Hematopoietic multipotent progenitor cell treated with erythropoietin and hydrocortisone succinate and interleukin-3 and kit ligand, for 4 days (in vitro differentiated cells): ENCODE measurements at places on chromosomes 7 and 10.
A peak's percentile ranks its signal among the peaks of the same experiment; 100 is the strongest.

GRCh38 chr10:1184541-1185430, 128.6 kb downstream of the WDR37 start:
- peak; percentile 11 for DNase-seq

- DNase-seq = peak; percentile 96
Measured at GRCh38 chr7:90403174-90404113, at the start of gene CLDN12. TSS of gene CLDN12 (plus strand) at chr7:90403461. CDS start at chr7:90412677, 9,216 bp downstream.

GRCh38 chr10:118971187-118971586, 58.3 kb upstream of the NANOS1 start:
- no peak for DNase-seq

- DNase-seq = no peak
Measured at GRCh38 chr10:131726967-131727366, 173.8 kb upstream of the PPP2R2D start.

DNA sequence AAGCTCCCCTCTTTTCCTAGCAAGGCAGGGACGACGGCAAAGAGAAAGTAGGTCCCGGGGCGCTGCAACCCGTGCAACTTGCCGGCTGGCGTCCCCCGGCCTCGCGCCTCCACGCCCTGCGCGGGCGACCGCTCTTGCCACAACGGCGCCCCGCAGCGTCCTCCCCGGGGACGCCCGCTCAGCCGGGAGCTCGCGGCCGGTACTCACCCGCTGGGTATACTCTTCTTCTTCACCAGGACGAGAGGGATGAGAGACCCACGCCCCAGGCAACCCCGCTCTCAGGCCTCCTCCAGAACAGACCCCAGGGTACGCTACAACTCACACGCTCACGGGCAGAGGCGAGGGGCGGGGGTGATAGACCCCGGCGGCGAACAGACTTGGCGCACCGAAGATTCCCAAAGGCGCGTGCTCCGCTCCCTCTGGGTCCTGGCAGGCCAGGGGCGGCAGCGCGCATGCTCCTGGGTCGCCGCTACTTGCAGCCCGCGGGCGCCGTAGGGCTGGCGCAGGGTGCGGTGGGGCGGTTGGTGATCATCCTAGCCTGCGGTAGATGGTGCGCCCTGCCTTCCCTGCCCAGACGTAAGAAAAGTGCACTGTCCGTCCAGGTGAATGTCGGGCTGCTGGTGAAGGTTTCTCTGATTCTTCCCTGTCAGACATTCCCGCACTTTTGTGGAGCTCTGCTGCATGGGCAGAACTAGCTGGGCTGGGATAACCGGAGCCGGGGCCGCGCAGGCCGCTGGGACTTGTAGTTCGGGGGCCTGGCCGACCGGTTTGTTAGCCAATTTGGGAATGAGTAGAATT, at the start of gene CC2D2B:
TSS of gene CC2D2B (plus strand) at position 520 of the 798 bp plus-strand sequence. CDS start 3,349 bp downstream, outside the sequence.
- DNase-seq = peak; percentile 91

DNA sequence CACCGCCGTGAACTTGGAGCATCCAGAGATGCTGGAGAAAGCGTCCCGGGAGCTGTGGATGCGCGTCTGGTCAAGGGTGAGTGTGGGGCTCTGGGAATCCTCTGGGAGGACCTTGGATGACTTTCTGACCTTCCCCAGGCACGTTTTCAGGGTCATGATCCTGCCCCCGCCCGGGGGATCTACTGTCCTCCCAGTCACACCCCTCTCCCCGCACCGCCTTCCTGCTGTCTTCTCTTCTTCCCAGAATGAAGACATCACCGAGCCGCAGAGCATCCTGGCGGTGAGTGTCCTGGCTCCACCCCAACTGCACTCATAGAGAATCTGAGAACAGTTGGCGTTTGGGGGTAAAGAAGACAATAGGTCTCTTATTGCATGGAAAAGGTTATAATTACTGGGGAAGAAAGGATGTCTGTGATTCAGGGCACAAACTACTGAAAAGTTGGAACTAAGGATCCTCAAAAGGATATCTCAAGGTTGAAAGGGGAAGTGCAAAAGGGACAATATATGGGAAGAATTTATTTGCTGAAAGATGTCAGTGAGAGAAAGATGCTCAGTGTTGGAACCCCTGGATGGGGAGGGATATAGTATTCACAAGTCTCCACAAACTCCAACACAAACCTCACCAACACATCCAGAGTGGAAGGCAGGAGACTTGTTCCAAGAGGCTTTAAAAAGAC, 1.9 kb downstream of the GSTK1 start:
- no peak for DNase-seq

DNA sequence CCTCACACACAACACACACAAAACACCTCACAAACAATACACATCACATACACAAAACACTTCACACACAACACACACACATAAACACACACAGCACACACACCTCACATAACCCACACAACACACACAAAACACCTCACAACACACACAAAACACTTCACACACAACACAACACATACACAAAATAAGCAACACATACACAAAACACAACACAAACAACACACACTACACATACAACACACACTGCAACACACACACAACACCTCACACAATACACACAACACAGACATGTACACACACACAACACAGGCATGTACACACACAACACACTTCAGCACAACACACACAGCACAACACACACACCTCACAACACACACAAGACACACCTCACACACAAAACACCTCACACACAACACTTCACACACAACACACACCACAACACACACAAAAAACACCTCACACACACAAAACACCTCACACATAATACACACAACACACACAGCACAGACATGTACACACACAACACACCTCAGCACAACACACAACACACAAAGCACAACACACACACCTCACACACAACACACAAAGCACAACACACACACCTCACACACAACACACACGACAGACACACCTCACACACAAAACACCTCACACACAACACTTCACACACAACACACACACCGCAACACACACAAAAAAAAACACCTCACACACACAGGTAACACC, 107.5 kb downstream of the TNS3 start:
- no peak for DNase-seq

- DNase-seq = no peak
Measured at GRCh38 chr10:108801775-108802517, 1121.4 kb downstream of the XPNPEP1 start.

DNA sequence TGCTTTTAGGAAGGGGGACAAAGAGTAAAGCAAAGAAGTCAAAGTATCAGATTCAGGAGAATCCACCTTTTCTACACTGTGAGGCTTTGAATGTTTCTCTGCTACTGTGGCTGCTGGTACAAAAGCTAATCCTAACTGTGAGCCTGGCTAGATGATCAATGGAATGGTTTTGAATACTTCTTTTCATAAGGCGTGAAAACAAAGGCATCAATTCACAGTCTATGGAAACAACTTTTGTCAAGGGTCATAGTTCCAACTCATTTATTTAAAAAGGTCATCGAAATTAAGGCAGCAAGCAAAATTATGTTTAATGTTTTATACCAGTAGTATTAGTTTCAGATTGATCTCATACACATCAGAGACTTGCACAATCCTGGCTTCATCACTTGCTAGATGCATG, 118.1 kb downstream of the CTTNBP2 start:
- DNase-seq = no peak

DNA sequence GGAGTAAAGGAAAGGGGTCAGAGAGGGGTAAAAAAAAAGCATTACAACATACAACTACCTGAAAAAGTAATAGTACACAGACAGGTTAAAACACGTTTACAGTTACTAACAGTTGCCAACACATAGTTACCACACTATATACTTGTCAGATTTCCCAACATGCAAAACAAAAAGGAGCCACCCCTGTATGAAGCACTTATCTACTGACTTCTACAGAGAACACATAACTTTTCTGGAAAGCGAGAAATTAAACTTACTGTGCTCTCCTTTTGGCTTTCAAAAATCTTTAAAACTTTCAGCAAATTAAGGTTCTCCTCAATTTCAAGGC, 2.1 kb downstream of the ABI1 start:
- peak; percentile 59 for DNase-seq

GRCh38 chr7:35716038-35716803, 21.3 kb upstream of the HERPUD2 start:
- DNase-seq = no peak

GRCh38 chr10:2791774-2792443, 275.4 kb upstream of the PFKP start:
- peak; percentile 41 for DNase-seq

DNA sequence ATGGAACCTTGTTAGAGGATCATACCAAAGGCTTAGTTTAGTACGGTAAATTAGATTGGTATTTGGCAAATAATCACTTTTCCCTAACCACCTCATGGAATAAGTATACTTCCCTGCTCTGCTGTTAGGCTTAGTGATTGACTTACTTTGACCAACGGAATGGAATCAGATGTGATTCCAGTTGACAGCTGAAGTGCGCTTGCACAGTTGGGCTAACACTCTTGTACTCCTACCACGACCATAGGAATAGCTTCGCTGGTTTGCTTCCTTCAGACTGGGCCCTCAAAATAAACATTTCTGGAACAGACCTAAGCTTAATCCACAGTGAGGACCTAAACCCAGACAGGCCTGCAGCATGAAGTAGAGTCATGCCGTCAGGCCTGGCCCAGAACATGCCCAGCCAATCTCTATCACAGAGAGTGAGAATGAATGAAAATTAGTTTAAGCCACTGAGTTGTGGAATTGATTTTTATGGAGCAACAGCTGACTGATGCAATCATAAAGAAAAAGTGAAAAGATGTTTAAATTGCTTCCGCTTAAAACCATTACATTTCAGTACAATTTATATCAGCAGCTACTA, 122.3 kb downstream of the DOCK4 start:
- DNase-seq = no peak

GRCh38 chr7:101156277-101156676, 2.0 kb downstream of the AP1S1 start:
- DNase-seq = peak; percentile 42

DNA sequence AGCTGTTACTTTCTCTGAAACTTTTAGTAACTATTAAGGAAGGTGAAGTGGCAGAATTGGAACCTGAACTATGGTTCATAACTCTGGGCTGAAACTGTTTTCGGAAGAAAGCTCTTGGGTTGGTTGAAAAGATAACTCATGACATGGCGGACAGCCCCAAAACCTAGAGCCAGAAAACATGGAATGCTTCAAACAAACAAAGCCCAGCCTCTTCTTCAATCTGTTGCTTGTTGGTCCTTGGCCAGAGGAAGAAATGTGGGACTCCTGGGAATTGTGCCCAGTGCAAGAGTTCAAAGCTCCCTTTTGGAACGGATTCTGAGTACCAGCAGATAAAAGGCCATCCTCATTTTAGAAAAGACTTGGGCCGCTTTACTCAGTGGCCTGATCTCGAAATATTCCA, 52.9 kb upstream of the CACNB2 start:
- no peak for DNase-seq

GRCh38 chr7:157432957-157433576, 96.3 kb downstream of the DNAJB6 start:
- peak; percentile 83 for DNase-seq

DNA sequence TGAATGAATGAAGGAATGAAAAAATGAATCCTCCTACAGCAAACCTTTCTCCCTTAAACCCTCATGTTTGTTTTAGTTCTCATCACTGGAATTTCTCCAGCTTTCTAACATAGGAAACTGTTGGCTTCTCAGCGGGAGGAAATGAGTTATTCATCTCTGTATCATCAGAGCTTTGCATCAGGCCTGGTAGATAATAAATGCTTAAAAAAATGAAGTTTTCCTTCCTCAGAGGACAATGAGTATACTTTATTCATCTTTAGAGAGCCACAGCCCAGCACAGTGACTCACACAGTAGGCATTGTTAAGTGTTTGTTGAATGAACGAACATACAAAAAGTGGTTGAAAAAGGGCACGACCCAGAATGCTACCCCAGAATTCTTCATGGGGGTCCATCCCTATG, 62.6 kb downstream of the COL13A1 start:
- no peak for DNase-seq

DNA sequence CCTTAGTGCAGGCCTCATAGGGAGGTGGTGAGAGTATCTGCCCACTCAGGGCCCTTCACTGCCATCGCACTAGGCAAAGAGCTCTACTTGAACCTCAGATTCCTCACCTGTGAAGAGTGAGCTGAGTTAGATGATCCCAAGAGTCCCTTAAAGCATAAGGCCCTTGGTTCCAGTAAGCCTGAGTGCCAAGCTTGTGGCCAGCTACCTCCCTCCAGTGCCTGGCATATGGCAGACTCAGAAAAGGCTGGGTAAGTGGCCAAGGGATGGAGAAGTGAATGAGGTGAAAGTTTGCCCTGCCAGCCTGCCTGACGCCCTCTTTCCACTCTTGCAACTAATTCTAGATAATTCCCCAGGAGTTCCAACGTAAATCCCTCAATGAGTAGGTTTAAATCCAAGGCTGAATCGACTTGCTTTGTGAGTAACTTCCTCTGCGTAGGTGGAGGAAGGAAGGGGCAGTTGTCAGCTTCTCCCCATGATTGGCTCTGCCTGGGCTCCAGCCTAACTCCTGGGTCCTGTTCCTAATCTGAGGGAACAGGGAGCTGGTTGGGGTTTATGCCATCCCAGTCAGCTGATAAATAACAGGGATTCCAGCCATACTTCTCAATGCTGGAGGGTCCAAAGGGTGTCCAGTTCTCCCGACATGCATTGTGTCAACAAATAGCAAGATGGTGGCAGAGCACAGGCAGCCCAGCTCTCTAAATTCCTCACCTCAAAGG, 14.2 kb downstream of the DUSP5 start:
- no peak for DNase-seq

DNA sequence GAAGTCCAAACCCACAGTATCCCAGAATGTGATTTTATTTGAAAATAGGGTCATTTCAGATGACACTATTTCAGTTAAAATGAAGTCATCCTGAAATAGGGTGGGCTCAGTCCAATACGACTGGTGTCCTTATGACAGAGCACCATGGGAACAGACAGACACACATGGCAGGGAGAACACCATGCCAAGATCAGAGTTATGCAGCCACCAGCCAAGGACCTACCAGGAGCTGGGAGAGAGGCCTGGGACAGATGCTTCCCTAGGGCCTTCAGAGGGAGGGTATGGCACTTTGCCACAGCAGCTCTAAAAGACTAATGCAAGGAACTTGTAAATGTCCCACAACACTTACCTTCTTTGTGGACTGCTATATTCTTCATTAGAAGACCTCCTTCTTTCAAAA, 226.5 kb downstream of the NEBL start:
- DNase-seq = no peak

GRCh38 chr10:14527915-14528314, 197.2 kb upstream of the FRMD4A start:
- DNase-seq = no peak

DNA sequence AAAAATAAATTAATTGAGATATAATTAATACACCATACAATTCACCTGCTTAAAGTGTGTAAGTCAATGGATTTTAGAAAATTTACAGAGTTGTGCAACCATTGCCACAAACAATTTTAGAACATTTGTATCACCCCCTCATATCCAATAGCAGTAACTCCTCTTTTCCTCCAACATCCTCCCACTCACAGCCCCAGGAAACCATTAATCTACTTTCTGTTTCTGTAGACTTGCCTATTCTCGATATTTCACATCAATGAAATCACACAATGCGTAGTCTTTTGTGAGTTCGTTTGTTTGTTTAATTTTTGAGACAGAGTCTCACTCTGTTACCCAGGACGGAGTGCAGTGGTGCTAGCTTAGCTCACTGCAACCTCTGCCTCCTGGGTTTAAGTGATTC, 13.7 kb upstream of the HERC4 start:
- DNase-seq = no peak

GRCh38 chr10:49625411-49625810, 11.6 kb downstream of the CHAT start:
- no peak for DNase-seq
